ENCODE measurements at places on chromosomes 3 and 15.

- DNase-seq, result no peak
Observed at GRCh38 chr3:115697263-115698053, 74.1 kb downstream of the GAP43 start.

- DNase-seq, result peak; percentile 1
Observed at GRCh38 chr3:79086514-79086913, 681.3 kb downstream of the ROBO1 start.

GRCh38 chr15:45276831-45277230 lies 24.8 kb downstream of the SLC28A2 start:
- no peak for DNase-seq

GRCh38 chr3:150260398-150260710 lies 147.7 kb upstream of the TSC22D2 start:
- no peak for DNase-seq

GRCh38 chr3:99473321-99473751 lies 165.1 kb upstream of the COL8A1 start:
- DNase-seq, result no peak

DNA sequence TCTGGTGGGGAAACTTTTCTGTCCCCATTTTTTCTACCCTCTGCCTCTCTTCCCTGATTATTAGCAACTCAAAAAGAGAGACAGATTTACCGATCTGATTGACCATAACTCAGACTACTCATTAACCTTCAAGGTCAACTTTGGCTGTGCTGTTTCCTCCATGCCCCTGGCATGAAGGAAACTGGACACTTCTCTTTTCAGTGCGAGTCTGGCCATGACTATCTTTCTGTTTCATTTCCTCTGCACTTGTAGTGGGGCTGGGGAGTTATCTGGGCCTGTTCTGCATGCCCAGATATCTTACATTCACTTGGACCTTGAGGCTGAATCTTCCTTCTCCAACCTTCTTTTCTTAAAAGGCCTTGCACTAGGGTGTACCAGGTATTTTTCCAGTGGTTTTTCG lies 76.9 kb upstream of the SLCO2A1 start:
- no peak for DNase-seq

DNA sequence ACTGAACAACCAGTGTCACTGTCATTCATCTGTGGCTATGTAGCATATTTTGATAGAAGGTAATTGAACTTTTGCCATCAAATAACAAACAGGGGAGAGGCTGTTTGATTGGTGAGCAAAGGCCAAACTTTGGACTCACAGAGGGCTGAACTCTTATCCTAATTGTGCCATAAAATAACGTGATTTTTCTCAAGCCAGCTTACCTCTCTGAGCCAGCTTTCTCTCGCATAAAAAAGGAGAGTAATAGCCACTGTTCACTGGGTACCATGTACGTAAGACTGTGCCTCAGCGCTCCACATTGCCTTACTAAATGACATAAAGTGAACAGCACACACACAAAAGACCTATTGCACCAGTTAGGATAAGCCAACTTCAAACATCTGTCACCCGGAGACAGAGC lies 216.9 kb downstream of the LRTM1 start:
- no peak for DNase-seq

GRCh38 chr3:189210251-189210770 lies 38.5 kb downstream of the TPRG1 start:
- DNase-seq, result no peak

DNA sequence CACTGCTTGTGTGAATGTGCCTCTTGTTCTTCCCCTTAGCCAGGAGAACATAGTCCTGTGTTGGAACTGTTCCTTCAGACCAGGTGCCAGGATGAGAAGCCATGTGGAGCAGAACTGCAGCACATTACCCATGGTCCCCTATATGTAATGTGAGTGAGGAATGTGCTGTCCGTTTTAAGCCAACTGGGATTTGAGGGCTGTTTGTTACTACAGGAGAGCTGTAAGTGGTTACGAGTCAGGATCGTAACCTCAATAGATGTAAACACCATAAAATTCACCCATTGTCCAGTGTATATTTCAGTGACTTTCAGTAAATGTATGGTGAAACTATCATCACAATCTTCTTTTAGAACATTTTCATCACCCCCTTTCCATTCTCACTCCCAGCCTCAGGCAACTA lies 10.1 kb upstream of the SCAP start:
- DNase-seq, result no peak

DNA sequence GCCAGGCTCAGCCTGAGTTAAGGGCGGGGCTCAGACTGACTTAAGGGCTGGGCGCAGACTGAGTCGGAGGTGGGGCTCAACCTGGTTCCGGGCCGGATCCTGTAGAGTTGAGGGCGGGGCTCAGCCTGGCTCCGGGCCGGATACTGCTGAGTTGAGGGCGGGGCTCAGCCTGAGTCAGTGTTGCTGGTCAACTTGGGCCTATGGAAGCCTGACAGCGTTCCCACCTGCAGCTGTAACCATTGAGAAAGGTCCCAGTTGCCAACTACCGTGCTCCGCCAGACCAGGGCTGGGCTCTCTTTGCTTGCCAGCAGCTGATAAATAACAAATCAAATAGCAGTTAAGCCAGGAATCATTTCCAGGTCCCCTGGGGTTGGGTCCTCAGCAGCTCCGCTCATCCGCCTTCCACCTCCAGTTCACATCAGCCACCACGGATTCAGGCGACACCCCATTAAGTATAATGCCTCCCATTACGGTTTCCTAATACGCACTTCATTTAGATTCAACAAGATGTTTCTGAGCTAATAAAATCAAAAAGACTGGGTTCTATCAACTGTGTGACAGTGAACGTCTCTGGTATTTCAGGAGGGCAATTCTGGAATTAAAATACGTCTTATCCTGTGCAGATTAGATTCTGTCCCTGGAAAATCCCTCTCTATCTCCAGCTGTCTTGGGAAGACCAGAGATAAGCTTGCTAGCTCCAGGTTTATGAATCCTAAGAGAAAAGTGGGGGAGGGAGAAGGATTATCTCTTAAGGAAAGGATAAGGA lies 7.3 kb downstream of the GRIP2 start:
- no peak for DNase-seq

Measured in keratinocyte (primary cell).